ENCODE measurements at places on chromosomes 16 and 17.

- peak; percentile 32 for DNase-seq
Observed at GRCh38 chr17:58520843-58521430, 6.5 kb upstream of the MTMR4 start.

DNA sequence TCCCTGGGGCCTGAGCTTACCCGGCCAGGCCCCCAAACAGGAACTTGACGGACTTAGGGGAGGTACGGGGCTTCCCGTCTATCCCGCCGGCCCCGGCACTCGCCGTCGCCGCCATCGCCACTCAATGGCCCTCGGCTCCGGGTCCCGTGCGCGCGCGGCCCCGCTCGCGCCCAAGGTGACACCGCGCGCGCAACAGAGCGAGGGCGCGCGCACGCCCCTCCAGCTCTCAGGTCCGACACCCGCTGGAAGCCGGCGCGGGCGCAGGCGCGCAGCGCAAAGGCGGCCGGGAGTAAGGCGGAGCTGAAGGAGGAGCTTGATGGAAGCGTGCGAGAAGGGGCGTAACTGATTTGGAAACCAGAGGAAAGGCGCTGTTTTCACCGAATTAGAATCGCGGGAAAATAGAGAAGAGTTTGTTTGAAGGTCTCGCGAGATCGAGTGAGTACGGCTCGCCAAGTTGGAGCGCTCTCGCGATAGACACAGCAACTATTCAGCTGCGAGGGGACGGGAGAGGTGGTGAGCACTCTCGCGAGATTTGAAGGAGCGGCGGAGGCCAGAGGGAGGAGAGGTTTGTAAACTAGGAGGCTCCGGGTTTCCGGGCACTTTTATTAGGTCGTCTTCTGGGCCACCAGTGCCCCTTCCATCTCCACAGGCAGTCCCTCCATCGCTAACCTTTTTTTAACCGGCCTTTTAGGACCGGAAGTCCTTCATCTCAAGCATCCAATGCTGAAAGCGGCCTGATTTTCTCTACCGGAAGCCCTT, at the start of the genes RNF167 and SLC25A11:
Gene RNF167, plus strand, starts transcription at position 473 of the 759 bp plus-strand sequence. CDS start 642 bp downstream, outside the sequence.
Gene SLC25A11, minus strand, starts transcription at position 251 of the 759 bp plus-strand sequence. Its CDS starts 136 bp downstream, at position 115.
- DNase-seq: peak; percentile 97

DNA sequence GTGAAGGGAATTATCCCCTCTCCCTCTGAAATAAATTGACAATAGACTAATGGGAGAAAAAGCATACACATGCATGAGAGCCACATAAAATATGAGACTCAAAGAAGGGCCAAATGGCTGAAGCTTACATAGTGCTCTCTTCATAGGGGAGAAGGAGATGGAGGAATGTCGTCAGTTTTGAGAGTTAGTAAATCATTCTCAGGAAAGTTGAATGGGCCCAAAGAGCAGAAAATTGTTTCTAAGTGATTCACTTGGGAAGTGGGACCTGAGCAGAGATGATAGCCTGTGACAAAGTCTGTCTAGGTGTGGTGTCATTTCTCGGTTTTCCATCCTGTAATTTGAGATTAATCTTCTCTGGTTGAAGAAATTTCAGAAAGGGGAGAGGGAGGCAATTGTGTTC, 35.0 kb downstream of the BCAS3 start:
- no peak for DNase-seq

DNA sequence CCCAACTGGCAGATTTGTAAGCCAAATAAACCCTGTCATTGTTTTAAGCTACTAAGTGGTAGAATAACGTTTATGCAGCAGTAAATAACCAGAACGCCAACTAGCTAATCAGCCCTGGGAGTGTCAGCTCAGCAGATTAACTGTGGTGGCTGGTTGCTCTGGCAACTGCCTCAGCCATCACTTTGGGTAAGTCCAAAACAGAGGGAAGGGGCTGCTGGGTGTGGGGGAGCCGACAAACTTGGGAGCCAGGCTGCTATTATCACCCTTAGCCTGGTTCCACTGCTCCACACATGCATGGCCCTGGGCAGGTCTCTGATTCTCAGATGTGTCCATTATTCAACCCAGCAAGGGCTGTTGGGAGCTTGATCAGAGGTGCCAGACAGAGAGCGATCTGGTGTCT, 22.2 kb upstream of the RHOT1 start:
- no peak for DNase-seq

GRCh38 chr16:85428168-85428898, 184.8 kb upstream of the GSE1 start:
- peak; percentile 46 for DNase-seq

DNA sequence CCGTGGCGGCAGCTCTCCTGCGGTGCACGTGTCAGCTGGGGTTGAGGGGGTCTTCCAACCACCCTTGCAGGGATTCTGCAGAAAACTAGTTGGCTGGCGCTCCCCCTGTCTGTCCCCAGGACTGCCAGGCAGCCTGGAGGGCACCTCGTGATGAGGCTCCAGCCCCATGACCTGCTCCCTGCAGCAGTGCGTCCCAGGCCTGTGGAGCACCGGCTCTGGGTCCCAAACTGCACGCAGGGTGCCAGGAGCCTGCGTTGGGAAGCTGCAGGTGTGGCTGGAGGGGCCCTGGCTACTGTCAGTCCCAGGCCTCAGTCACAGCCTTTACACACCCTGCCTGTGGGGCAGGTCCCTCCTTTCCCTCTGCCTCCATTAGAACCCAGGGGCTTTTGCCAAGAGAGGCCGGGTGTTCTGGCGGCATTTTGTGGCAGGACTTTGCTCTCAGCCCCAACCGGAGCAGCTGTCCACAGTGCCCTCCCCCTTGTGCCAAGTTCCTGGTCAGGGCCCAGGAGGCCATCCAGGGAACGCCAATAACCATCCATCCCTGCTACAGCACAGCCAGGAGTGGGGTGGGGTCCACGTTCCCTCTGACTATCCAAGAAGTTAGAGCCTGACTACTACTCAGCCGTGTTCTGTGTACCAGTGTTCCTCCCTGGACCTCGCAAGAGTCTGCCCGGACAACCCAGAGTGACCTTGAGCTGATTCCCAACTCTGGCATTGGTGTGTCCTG, 9.2 kb downstream of the CHMP6 start:
- DNase-seq: no peak

DNA sequence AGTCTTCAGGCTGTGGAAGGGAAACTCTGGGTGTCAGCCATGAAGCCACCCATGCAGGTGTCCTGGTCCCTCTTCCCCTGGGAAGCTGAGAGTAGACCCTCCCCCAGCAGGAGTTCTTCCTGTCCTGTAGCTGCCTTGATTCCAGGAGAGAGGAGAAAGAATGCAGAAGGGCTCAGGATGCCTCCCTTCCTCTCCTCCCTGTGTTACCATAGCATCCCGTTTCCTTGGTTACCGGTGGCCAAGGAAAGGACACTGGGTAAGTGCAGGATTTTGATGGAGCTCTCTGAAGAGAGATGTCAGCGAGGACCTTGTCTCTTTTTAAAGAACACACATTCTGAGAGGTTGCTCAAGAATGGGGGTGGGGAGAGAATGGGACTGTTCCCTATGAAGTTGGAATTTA, 304.1 kb upstream of the N4BP1 start:
- DNase-seq: no peak

GRCh38 chr16:52405441-52405840, 141.5 kb downstream of the TOX3 start:
- no peak for DNase-seq

GRCh38 chr17:62611292-62611691, 16.2 kb upstream of the MRC2 start:
- no peak for DNase-seq

DNA sequence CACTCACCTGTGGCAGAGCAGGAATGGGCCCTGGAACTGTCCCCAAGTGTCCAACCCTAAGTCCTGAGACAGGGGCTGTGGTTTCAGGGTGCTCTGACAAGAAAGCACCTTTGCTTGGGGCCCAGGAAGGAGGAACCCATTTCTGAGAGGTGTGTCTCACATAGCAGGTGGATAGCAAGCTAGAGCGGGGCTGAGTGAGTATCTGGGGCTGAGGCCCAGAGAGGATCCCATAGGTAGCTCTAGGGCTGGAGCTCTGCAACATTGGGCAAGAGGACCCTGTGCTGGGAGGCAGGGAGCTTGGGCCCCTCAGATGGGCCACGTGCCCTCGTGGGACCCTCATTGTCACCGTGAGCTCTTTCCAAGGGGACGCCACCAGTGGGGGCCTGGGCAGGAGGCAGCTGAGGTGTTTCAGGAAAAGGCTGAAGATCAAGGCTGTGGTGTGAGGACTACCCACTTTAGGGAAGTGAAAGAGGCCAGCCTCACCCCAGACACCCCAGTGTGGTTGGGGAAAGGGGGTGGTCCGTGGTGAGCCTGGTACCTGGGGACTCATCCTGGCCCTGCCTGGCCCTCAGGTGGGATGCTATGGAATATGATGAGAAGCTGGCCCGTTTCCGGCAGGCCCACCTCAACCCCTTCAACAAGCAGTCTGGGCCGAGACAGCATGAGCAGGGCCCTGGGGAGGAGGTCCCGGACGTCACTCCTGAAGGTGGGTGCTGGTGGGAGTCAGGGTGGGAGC, 5.3 kb downstream of the DEF8 start:
- no peak for DNase-seq

DNA sequence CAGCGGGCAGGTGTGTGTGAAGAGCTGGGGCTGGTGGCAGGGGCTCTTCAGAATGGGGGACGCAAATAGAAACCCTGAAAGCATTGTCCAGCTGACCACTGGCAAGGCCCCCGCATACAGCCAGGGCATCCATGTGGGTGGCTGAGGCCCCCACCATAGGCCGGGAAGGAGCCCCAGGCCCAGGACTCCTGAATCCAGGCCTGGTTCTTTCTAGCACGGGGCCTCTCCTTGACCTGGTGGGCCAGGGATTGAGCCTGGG, 200.5 kb downstream of the NTN1 start:
- DNase-seq: no peak

DNA sequence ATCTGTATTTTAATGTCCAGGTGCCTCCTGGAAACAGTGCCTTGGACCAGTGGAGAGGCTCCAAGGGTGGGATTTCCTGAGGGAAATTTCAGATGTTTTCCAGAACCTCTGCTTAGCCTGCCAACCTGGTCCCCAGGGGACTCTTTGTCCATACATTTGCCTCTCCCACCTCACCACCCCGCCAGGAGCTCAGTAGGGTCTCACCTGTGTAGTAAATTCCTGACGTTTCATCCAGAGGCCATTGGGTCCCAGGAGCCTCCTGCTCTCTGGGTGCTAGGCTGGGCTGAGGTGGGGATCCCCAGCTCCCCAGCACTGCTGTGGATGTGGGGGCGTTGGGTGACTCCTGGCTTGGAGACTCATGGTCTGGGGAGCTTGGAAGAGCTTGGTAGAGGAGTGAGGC, 2.7 kb downstream of the NLRP1 start:
- DNase-seq: no peak

GRCh38 chr17:47265983-47266541, 12.4 kb downstream of the ITGB3 start:
- peak; percentile 88 for DNase-seq

DNA sequence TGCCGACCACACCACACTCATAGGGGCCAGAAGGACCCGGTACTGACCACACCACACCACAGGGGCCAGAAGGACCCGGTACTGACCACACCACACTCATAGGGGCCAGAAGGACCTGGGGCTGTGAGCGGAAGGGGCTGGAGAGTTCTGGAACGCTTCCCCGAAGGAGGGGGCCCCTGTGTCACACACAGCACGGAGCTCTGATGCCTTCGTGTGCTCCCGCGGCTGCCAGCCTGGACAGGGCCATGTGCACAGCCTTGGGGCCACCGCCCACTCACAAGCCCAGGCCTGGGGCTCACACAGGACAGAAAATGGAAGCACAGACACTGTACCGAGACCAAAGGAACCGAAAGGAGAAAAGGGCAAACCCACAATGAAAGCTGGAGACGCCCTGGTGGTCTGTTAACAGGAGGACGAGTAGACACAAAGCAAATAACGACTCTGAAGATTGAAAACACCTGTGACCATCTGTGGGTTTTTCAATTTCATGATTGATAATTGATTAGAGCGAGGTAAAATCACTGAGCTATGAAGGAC, 106.5 kb upstream of the METRNL start:
- DNase-seq: no peak

DNA sequence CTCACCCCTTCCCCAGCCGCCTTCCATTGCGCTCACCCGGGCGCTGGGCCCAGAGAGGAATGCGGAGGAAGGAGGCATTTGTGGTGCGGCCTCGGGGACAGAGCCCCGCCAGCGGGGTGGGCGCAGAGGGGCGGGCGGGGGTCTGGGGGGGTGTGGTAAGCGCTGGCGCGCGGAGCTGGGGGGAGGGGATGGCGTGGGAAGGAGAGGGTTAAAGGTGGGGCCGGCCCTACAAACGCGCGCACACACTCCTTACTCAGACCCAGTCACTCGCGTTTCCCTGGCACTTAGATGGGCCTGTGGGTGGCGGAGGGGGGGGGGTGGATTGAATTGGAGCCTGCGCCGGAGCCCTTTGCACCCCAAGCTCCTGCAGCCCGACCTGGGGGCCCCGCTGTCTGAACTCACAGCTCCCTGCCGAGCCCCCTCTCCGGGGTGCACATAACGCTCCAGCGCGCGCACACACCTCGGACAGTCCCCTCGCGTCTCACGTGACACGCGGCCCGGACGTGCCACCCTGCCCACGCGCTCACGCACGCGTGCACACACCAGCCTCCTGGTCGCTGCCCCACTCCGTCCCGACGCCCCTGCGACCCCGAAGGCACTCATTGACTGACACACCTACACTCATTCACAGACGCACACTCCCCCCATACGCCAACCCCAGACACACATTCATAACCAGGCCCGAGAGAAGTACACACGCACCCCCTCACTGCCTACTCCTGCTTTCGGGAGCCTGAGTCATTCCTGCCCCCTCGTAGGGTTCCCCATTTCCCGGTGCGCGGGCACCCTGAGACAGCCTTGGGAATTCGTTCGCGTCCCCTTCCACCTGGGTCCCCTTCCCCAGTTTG, 844 bp downstream of the TBKBP1 start:
- peak; percentile 50 for DNase-seq

DNA sequence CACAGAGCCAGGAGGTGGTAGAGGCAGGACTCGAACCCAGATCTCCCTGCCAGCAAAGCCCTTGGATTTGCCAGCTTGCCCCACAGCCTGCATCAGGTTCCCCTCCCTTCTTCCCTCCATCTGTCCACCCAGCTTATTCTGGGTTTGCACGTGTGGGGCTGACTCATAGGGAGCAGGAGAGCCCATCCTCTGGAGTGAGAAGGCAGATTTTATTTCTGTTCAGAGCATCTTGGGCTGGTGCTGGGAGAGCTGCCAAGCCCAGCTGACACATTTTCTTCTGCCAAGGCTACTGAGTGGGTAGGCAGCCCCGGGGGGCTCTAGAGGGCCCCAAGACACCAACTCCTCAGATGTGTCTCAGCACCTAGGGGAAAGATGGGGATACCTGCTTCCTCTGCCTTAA, 106.3 kb upstream of the CRHR1 start:
- DNase-seq: peak; percentile 48

GRCh38 chr17:51500454-51500853, 240.1 kb downstream of the UTP18 start:
- no peak for DNase-seq
